ENCODE measurements at places on chromosomes 13 and 19.

GRCh38 chr13:50650592-50651504, 192.6 kb downstream of the DLEU7 start:
- no peak for DNase-seq

GRCh38 chr19:42095814-42096230, 19.9 kb downstream of the ZNF574 start:
- no peak for DNase-seq

DNA sequence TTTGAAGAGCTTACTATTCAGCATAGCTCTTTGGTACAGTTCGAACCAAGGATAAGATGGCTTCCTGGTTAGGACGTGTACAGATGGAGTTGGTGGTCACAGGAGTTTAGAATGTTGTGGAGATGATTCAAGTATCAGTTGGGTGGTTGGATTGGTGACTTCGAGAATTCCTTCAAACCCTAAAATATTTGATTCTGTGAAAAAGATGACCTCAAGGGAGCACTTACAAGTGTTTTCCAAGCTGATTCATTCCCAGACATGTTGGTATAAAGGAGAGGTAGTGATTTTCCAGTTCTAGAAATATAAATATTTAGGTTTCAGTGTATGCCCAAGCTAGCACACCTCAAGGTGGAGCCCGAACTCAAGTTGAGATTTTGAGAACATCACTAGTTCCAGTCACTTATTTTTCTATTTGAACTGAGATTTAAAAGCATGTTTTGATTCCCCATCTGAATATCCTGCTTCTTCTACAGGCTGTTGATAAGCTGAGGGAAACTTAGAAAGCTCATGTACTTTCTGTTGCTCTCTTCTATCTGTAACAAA, 306.1 kb downstream of the DCT start:
- no peak for DNase-seq

DNA sequence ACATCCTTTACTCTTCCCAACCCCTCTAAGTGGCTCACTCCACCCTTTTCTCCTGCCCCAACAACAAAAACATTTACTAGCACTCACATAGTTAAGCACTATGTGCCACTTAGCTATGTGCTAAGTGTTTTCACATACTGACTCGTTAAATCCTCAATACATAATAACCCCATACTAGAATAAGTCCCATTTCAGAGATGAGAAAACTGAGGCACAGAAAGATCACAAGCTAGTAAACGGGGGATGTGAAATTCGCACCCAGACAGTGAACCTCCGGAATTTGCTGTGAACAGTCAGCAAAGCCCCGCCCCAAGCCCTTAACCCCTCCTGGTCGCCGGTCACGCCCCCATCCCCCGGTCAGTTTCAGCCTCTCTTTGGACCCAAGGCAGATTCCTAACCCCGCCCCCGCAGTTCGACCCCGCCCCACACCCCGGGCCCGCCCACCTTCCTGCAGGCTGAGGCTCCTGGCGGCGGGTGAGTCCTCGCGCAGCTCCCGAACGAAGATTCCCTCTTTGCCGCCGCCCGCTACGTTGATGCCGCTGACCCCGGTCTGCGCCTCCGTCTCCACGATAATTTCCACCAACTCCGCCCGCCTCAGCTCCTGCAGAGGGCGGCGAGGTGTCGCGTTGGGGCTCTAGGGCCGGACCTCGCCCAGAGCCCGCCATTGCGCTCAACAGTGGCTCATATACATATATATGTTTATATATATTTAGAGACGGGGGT, 9.8 kb downstream of the PRX start:
- DNase-seq, result peak; percentile 58

DNA sequence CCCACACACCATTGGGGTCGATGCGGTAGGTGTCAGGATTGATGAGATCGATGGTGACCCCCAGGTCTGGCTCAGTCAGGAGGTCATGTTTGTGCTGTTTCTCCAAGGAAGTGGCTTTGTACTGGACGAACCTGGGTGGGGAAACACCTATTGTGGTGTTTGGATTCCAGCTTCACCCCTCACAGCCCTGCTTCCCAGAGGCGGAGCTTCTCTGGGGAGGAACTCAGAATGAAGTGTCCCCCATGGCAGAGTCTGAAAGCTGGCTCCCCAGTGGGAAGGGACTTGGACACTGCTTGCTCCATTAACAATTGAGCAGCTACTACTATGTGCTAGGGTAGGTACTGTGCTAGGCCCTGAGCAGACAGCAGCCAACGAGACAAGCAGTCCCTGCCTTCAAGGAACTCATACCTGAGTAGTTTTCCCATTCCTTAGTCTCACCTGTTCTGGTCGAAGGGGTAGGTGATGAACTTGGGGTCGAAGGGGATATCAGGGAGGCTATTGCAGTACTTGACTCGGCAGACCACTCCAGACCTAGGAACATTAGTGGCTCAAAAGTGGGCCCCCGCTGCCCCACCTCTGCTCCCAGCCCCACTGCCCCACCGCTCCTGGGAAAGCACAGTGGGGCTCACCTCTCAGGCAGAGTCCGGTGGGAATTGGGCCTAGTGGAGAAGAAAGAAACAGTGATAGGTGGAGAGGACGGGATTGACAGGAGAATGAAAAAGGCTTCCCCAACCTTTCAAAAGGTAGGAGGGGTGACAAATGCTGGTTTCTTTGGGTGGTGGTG, 1.1 kb downstream of the PAF1 start:
- DNase-seq, result no peak

GRCh38 chr19:3321696-3322095, 44.7 kb upstream of the NFIC start:
- no peak for DNase-seq

DNA sequence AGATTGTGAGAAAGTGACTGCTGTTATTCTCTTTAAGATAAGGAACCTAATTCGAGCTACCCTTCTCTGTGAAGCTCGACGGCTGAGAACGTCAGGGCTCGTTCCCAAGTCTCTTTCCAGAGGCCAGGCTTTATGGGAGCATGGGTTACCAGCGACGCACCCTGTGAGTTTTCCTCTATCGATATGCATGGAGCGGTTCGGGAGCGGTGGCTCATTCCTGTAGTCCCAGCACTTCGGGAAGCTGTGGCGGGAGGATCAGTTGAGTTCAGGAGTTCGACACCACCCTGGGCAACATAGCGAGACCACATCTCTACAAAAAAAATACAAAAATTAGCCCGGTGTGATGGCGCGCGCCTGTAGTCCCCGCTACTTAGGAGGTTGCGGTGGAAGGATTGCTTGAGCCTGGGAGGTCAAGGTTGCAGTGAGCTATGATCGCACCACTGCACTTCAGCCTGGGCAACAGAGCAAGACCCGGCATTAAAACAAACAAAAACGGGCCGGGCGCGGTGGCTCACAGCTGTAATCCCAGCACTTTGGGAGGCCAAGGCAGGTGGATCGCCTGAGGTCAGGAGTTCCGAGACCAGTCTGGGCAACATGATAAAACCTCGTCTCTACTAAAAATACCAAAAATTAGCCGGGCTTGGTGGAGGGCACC, 681 bp upstream of the ZNF606 start:
- no peak for DNase-seq

DNA sequence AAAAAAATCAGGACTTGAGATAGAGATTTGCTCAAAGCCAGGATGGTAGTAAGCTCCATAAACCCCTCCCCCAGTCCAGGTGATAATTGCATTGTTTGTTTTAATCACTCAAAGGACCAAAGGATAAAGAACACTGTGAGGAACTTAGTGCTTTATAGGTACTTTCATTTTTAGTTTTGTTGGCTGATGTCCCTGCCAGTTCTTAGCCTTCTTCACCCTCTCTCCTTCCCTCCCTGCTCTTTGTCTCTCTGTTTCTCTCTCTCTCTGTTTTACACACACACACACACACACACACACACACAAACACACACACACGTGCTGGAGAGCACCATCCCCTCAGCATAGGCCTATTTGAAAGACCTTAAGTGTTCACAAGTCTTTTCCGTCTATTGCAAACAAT, 5.2 kb downstream of the FRY start:
- no peak for DNase-seq

DNA sequence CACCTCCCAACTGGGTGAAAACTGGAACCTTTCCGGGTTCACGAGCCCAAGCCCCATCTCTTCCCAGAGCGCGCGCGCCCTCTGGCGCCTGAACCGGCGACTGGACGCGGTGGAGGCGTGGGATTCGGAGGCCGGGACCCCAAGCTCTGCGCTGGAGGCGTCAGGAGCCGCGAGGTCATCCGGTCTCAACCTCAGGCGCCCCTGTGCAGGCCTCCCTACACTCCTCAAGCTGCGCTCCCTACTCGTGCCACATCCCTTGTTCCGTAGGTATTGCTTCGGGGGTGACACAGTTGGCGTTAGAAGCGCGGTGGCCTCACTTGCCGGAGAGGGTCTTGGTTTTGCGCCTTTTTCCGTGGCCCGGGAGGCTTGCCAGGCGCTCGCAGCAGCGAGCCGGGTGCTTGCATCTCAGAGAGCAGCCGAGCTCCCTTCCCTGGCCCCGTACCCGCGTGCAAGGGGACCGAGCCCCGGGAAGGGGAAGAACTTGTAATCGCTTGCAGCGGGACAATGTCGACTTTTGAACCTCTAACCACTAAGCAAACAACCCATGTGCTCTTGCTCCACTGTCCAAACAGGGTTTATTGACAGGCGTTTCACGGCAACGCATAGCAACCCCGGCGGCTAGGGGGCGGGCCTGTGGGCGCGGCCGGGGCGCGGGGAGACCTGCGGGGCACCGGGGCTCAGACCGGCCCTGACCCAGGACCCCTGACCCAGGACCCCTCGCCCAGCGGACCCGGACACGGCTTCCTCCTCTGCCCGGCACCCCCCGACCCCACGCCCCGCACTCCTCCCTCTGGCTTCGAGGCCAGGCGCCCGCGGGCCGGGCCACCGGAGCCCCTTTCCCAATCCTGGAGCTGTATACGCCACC, 8.5 kb downstream of the CDX2 start:
- DNase-seq, result no peak

DNA sequence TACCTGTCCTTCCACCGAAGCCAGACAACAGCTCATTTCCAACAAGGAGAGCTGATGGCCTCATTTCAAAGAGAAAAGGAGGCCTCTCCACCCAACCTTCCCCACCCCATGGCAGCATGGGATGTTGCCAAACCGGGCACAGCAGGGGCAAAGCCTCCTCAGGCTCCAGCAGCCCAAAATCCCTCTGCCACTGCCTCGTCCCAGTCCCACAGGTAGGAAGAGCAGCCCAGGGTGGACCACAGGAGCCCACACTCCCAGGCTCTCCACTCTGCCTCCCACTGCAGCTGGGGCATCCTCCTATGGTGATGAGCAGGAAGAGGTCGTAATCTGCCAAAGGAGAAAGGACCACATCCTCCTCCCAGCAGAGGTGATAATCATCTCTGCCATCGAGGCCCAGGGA, 50.9 kb downstream of the PEPD start:
- no peak for DNase-seq

- no peak for DNase-seq
Measured at GRCh38 chr19:43790587-43790986, 9.8 kb upstream of the KCNN4 start.

DNA sequence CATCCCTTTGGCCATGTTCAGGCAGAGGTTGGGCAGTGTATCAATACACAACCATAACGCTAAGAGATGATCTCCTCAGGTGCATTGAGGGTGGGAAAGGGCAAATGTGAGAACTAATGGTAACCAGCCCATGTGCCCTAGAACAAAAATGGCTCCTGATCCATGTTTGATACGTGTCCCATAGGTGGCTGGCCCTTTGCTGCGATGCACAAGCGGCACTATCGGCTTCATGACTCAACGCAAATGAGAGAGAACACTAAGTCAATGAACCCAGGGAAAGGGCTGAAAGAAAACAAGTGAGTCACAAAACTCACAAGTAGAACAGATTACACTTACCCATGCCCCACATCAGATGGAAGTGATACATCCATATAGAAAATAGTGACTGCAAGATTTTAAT, 201.7 kb downstream of the ABCC4 start:
- DNase-seq, result no peak

GRCh38 chr19:11373166-11373884, 1.1 kb upstream of the SWSAP1 start:
- DNase-seq, result no peak

DNA sequence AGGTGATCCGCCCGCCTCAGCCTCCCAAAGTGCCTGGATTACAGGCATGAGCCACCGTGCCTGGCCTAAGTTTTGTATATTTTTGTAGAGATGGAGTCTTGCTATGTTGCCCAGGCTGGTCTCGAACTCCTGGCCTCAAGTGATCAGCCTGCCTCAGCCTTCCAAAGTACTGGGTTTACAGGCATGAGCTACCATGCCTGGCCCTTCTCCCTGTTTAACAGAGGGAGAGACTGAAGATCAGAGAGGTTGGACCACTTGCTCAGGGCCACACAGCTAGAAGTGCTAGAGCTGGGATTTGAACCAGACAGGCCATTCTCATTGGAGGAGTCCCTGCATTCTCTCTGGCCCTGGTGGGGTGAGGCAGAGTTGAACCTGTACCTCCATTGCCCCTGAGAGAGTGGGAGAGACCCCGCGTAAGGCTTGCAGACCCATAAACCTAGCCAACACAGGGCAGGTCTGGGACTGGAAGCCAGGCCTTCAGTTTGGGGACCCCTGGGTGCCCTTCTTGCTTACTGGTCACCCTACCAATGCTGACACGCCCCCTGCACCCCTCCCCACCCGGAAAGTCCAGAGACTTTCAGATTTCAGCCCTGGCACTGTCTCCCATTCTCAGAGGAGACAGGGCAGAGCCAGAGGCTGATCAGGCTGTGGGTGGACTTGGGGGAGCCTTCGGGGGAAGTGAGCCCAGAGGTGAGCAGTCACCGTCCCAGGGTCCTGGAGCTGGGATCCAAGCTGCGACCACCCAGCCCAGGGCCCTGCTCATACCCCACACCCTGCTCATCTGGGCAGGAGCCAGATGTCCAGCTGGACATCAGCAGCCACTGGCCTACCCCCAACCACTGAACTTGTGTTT, 13.3 kb downstream of the TTYH1 start:
- no peak for DNase-seq

DNA sequence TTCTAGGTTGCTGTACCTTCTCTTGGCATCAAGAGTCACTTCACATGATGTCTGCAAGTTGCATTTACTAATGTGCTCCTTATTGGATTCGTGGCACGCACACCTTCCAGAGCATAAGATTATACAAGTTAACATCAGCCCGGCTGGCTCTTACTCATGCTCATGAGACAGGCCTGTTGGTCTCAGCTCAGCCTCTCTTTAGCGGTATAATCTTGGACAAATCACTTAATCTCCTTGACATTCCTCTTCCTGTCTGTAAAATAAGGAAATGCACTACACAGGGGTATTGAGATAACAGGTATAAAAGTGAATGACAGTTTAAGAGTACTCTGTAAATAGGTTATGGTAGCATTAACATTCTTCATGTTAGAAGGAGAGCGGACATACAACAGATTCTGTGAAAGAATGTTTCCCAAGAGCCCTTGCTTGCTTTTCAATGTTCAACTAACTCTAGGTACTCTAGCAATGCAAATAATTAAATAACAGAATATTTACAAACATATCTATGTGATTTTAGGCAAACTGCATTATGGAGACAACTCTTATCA, 181.1 kb downstream of the FGF14 start:
- no peak for DNase-seq

- DNase-seq, result no peak
Measured at GRCh38 chr13:73399347-73400216, 340.8 kb downstream of the KLF5 start.

Measured in stimulated activated CD8-positive, alpha-beta memory T cell treated with anti-CD3 and anti-CD28 coated beads, Interleukin-15, amount 100 ng/mL, for 4 hours (primary cell).